Fibroblast of the conjunctiva (primary cell): ENCODE measurements at places on chromosomes 11 and 22.
A peak's percentile ranks its signal among the peaks of the same experiment; 100 is the strongest.

DNA sequence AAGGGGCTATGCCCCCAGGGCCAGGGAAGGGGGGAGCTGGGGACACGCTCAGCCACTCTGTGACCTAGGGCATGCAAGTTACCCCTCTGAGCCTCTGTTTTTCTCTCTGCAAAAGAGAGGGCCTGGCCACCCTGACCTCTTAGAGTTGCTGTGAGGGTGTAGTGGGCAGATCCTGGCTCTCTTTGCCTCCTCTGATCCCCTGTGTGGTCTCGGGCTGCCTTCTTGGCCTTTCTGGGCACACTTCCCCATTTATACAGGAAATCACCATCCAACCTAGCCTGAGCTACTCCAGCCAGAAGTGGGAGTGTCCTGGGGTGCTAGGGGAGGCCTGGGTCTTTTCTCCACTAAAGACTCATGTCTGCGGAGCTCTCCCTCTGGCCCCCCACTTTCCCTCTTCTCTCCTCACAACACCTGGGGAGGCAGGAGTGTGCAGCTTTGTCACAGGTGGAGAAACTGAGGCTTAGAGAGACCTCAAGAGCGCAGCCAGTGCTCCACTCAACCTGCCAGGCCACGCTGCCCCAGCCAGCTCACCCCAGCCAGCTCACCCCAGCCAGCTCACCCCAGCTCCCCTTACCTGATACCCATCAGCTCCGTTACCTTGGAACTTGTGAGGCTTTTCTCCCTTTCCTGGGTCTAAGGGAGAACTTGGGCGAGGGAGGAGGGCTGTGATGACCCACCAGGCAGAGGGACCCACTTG is 1.4 kb downstream of the AIFM3 start:
- no peak for DNase-seq

DNA sequence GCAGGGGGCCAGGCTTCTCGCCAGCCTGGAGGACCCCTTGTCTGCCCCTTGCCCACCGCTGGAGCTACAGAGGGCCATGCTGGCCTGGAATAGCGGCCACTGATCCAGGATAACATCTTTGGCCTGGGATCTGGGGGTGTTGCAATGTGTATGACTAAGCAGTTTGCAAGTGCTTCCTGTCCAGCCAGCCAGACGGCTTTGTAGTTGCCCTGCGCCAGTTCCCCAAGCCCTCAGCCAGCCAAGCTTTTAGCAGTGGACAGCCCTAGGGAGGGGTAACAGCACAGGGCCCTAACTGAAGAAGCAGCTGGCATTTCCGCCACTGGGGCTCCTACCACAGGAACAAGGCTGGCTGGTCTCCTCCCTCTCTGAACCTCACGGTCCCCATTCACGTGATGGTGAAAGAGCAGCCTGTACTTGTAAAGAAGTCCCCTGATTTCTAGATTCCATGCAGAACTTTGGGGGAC is 32.1 kb downstream of the UQCR10 start:
- DNase-seq = peak; percentile 93

GRCh38 chr22:35528927-35529326 is 11.7 kb upstream of the RASD2 start:
- no peak for DNase-seq

GRCh38 chr22:41745968-41746367 is 46.7 kb downstream of the MEI1 start:
- DNase-seq = no peak

DNA sequence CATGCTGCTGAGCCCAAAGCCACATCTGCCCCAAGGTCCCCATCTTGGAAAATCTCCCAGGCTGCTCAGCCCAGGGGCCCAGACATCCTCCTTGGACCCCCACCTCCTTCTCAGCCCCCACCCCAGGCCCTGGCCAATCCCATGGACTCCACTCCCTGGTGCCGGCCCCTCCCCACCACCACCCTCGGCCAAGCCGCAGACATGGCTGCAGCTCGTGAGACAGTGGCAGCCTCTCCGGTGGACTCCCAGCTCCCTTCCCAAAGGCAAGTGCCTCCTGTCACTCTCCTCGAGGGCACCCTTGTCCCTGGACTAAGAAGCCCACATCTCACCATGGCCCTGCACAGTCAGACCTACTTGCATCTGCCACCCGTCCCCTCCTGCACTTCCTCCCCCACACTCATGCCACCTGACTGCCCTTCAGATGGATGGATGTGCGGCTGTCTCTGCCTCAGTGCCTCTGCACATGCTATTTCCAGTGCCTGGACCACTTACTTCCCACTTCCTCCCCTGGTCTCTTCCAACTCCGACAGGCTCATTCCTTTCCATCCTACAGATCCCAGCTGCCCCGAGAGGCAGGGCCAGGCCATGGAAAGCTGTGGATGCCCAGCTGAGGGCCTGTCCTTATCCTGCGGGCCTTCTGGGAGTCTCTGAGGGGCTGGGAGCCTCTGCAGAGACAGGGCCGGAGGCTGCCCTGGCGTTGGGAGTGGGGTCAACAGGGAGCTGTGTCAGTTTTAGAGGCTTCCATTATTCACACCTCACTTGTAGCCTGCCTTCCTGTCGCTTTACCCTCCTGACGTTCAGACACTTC is 25.5 kb upstream of the RFPL3 start:
- DNase-seq = no peak

DNA sequence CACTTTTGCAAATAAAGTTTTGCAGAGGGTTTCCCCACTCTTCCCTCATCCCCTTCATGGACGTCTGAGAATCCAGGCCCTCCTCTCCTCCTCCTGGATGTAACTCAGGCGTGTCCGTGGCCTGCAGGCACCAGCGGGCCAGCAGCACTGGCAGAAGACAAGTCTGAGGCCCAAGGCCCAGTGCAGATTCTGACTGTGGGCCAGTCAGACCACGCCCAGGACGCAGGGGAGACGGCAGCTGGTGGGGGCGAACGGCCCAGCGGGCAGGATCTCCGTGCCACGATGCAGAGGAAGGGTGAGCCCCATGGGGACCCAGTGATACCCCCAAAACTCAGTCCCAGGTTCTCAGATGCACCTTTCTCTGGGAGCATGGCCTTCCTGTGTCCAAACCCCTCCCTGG is 14.4 kb downstream of the TUB start:
- no peak for DNase-seq

GRCh38 chr11:15195454-15196200 is 80.9 kb downstream of the INSC start:
- no peak for DNase-seq

DNA sequence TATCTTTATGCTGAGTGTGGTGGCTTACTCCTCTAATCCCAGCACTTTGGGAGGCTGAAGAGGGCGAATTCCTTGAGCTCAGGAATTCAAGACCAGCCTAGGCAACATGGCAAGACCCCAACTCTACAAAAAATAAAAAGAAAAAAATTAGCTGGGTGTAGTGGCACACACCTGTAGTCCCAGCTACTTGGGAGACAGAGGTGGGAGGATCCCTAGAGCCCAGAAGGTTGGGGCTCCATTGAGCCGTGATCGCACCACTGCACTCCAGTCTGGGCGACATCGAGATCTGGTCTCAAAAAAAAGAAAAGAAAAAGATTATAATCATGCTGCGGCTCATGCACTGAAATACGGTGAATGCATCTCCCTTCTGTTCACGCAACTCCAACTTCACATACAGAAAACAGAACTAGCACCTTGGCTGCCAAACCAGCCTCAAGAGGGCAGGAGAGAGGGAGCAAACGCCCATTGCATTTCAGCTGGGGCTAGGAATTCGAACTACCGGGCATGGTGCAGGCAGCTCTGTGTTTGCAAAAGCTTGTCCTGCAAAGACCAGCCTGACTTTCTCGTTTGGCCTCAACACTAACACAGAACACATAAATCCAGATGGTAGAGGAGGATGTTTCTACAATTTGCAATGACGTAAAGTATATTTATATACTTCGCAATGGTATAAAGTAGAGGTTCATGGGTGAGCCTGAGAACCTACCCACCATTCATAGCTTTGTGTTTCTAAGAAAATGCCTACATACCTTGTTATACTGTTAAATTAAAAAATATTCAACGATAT is 6.3 kb upstream of the SYNGR1 start:
- no peak for DNase-seq

- peak; percentile 56 for DNase-seq
Observed at GRCh38 chr11:2709429-2709828, 9.6 kb upstream of the KCNQ1OT1 start.

GRCh38 chr22:49137206-49137840 is 690.4 kb downstream of the BRD1 start:
- DNase-seq = no peak

GRCh38 chr11:44139565-44140330 is 44.3 kb downstream of the EXT2 start:
- no peak for DNase-seq

GRCh38 chr22:26632422-26633155 is 10.8 kb downstream of the CRYBA4 start:
- no peak for DNase-seq

DNA sequence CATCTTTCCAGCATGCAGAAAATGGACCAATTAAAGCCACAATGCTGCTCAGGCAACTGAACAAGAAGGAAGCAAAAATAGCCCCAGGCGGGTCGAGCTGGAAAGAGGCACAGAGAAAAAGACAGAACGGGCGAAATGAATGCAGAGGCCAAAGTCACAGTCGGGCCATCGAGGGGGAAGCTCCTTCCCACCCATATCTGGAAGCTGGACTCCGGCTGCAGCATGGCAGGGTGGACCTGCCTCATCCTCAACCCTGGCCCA is 58.6 kb upstream of the PRDM11 start:
- no peak for DNase-seq

- DNase-seq = peak; percentile 22
Observed at GRCh38 chr11:16881074-16881709, 133.0 kb downstream of the PLEKHA7 start.

- DNase-seq = no peak
Observed at GRCh38 chr11:27115051-27115650, 74.5 kb downstream of the BBOX1 start.

DNA sequence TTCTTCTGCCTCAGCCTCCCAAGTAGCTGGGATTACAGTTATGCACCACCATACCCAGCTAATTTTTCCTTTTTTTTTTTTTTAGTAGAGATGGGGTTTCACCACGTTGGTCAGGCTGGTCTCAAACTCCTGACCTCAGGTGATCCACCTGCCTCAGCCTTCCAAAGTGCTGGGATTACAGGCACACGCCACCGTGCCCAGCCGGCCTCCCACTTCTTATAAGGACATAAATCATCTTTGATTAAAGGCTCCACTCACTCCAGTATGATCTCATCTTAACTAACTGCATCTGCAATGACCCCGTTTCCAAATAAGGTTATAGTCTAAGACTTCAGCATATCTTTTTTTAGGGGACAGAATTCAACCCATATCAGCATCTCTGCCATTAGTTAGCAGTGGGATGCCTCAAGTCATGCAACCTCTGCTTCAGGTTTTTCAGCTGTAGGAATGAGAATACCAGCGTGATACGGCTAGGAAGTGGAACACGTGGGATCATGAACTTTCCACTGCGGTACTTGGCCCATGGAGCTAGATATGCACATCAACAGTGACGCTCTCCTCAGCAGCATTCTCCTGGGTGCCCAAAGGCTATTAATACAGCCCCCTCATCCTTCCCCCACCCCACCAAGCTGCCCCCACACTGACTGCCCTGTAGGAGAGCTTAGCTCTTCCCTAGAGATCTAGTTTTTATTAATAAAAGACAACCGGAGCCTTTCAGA is 41.4 kb downstream of the MCHR1 start:
- DNase-seq = no peak

GRCh38 chr11:18540207-18541009 is 13.7 kb upstream of the TSG101 start:
- DNase-seq = no peak

GRCh38 chr11:47189100-47189834 is 3.0 kb upstream of the PACSIN3 start:
- peak; percentile 72 for DNase-seq

- no peak for DNase-seq
Observed at GRCh38 chr11:71251151-71251721, 1.1 kb downstream of the SHANK2 start.

- no peak for DNase-seq
Observed at GRCh38 chr22:37476389-37477329, 9.5 kb downstream of the MFNG start.

DNA sequence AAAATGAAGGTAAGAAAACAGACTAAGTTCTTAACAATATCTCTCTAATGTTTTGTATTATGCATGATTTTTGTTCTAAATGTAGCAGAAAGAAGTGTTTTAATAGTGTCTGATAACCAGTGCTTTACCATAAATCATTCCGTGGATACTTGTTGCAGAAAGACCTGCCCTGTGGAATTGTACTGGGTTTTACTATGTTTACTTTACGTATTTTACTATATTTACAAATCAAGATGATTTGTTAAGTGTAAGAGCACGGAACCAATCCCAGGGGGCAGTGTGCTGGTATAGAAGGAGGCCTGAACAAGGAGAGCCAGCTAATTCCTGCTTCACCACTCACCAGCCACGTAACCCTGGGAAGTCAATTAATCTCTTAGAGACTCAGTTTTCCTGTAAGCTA is 1.4 kb downstream of the HTR3B start:
- DNase-seq = no peak

DNA sequence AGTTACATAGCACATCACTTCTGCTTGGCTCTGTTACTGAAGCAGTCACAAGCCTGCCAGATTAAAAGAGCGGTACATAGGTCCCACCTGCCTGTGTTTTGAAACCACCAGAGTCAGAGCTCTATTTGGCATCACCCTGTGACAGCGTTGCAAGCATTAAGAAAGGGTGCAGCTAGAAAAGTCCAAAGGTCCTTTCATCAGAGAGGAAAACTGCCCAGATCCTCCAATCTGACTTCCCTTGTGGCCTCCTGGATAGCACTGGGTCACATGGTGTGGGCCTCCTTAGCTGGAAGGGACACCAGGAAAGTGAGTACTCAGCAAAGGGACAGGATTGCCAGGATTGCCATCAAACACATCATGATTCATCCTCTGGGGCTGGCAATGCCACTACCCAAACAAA is 22.9 kb downstream of the STX3 start:
- no peak for DNase-seq

GRCh38 chr11:43269254-43269918 is 42.4 kb upstream of the API5 start:
- DNase-seq = no peak

DNA sequence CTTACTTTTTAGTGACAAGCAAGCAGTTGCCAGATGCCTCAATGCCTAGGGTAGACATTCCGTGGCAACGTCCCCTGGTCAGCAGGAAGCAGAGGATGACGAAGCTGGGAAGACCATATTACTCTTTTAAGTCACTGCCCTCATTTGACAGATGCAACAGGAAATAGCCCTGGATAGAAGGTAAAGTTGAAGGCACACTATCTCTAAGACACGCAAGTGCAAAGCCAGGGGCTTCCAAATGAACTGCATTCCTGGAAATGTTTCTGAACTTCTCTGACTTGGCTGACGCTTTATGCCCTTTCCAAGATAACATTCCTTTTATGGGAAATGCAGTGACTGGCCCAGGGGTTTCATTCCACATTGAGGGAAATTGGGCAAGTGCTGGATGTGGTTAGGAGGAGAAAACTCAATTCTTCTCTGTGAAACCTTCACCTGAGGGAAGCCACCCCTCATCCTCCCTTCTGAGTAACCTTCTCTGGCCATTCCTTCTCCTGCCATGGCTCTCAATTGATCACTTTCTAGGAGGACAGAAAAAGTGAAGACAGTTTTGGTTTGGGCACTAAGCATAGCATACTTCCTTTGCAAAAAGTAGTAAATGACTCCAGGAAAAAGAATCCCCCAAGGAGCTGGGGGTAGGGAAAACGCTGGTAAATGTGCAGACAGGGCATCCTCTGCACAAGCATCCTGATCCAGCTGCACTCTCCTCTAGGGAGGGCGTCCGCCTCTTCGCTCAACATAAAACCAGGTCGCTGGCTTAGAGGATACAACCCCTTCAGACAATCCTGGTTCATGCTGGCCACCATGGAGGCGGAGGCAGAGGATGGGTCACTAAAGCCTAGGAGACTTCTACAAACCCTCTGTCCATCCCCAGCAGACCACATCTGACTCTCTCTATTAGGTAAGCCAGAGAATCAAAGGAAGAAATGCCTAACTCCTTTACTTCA is 14.5 kb downstream of the PCSK7 start:
- no peak for DNase-seq

- no peak for DNase-seq
Observed at GRCh38 chr11:117192401-117192875, 6.7 kb upstream of the TAGLN start.
